C1 segment of cervical spinal cord (tissue), 14 donors: ENCODE measurements at places on chromosomes 1 and 21.

GRCh38 chr1:54325703-54326461 is 80.3 kb downstream of the SSBP3 start:
- no peak for DNase-seq

- no peak for DNase-seq
These were observed 69.4 kb upstream of the SAMSN1 start for GRCh38 chr21:14615359-14615974.

DNA sequence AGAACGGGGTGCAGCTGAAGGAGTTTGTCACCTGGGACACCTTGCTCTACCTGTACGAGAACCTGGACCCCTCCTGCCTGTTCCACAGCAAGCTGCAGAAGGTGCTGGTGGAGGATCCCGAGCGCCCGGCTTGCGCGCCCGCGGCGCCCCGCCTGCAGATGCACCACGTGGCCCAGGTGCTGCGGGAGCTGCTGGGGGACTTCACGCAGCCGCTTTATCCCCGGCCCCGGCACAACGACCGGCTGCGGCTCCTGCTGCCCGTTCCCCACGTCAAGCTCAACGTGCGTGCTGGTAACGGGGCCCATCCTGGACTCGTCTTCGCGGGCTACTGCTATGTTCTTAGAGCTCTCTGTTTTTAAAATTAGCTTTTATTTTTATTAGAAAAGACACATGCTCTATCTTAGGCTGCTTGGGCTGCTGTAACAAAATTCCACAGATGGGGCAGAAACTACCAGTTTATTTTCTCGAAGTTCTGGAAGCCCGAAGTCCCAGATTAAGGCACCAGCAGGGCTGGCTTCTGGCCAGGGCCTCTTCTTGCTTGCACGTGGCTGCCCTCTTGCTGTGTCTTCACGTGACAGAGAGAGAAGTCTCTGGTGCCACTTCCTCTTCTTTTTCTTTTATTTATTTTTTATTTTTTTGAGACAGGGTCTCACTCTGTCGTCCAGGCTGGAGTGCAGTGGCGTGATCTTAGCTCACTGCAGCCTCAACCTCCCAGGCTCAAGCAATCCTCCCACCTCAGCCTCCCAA is 38.1 kb downstream of the TRPM2 start:
- no peak for DNase-seq

DNA sequence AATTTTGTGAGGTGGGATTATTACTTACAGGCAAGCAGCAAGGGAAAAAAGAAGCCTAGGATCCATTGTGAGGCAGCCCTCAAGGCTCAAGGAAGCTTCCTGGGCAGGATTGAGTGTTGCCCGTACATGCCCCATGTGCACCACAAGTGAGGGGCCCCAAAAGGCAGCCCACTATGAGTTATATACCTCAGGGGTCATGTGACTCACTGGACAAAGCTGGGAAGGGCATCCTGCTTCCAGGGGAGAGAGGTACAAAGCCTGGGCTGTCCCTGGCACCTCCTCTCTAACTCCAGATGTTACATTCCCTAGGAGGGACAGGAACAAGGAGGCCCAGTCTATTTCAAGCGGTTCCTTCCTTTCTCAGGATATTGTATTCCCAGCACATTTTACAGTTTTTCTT is 34.0 kb upstream of the CD1D start:
- no peak for DNase-seq

DNA sequence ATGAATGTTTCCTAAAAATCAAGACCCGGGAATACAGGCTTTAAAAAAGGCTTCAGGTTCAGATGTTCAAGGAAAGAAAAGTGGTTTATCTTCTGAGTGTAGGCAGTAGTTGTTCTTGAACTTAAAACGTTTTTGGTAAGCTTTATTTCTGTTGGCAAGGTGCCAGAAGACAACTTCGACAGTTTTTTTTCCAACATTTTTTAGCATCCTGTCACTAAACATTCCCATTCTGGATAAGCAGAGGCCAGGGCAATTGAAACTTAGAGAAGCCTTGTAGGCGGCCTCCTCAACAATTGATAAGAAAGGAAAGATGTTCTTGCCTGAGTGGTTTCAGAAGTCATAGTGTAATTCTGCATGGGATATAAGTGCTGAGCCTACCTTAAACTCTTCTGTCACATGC is 66.7 kb downstream of the PATJ start:
- no peak for DNase-seq

- no peak for DNase-seq
These were observed 41.8 kb upstream of the TTC22 start for GRCh38 chr1:54842963-54843362.

GRCh38 chr1:11997081-11997850 is 17.0 kb downstream of the MFN2 start:
- no peak for DNase-seq

DNA sequence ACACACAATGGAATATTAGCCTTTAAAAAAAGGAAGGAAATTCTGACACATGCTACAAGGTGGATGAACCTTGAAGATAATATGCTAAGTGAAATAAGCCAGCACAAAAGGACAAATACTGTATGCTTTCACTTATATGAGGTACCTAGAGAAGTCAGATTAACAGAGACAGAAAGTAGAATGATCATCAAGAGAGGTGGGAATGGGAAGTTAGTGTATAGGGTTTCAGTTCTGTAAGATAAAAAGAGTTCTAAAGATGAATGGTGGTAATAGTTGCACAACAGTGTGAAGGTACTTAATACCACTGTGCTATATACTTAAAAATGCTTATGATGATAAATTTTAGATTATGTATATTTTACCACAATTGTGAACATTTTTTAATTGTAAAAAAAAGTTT is 7.2 kb downstream of the RPAP2 start:
- no peak for DNase-seq

- no peak for DNase-seq
These were observed 10.6 kb upstream of the RAVER2 start for GRCh38 chr1:64734287-64734652.

DNA sequence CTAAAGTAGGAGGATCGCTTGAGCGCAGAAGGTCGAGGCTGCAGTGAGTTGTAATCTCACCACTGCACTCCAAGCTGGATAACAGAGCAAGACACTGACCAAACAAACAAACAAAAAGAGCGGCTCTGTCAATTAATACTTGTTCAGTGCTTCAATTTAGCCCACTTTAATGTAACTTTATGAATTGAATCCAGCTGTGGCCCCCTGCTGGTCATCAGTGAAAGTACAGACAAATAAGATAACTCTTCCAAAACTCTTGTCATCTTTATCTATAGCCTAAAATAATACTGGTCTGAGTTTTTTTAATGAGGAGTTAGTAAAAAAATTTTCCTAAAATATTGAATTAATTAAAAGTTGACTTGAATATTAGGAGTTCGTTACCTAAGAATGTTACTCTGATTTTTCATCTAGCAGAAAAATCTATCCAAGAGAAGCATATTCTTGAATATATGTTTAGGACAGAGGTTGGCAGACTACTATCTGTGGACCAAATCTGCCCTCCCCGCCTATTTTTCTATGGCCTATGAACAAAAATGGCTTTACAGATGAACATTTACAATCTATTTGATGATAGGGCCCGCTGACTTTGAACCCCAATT is 26.1 kb downstream of the ATP5PF start:
- peak; percentile 10 for DNase-seq
